ENCODE measurements at places on chromosomes 7 and 10. TPM values are rescaled to one million over a fixed set of nuclear protein-coding genes. Genes with fewer than 3 reads are reported as not detected.

- no peaks in the 10 kb centered on the region for H3K27me3 ChIP-seq
- no peak overlapping the region for H3K4me3 ChIP-seq
Measured at GRCh38 chr10:84166620-84167288, 6.8 kb upstream of the GPR15LG start.

DNA sequence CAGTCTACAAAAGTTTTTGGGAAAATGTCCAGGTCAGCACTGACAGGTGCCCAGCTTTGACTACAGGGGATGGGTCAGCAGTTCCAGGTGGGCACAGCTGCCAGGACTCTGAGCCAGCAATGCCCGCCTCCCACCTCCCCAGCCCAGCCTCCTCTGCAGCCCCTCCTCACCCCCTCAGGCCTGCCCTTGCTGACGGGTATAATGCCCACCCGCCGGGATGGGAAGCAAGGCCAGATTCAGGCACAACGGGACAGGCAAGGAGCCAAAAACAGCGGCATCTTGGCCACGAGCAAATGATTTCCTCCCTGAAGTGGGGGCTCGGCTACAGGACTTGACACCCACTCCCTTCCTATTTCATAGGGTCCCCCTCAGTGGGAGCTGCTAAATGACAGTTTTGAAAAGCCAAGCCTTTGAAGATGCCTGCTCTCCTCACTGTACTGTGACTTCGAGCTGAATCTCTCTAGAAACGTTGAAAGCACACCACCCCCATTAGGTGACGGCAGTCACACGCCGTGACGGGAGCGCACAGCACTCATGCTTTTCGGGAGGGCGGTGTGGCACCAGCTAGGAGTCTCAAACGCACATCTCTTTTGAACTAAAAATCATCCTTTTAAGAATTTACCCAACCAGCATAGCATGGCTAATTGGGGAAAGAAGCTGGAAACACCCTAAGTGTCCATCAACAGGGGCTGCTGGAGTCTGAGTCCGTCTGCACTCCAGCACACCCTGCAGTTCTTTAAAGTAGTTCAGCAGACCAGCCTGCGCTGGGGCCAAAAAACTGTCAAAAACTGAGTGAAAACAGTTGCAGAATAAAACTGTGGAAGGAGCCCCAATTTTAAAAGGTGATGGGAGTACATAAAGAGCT, 29.6 kb downstream of the MAD1L1 start:
- no peaks in the 10 kb centered on the region for H3K4me1 ChIP-seq
- H3K27ac ChIP-seq: no peak overlapping the region
- H3K4me3 ChIP-seq: no peak overlapping the region
- peaks cover 14% of the 10 kb centered on the region for H3K36me3 ChIP-seq

DNA sequence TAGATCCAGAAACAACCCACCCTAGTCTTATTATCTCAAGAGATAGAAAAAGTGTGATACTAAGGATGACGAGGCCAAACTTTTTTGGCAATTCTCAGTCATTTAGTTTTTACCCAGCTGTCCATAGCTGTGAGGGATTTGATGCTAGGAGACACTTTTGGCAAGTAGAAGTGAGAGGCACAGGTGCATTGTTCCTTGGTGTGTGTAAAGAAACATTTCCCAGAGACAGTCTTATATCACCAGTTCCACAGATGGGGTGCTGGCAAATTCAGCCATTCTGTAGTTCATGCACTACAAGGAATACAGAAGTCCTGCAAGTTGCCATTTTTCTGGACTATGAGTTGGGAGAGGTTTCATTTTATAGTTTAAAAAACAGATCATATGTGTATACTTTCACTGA, 403.3 kb upstream of the GHITM start:
- H3K27ac ChIP-seq: no peak overlapping the region
- H3K27me3 ChIP-seq: no peaks in the 10 kb centered on the region
- H3K4me1 ChIP-seq: no peaks in the 10 kb centered on the region
- no peak for DNase-seq

- H3K27me3 ChIP-seq: no peaks in the 10 kb centered on the region
- no peaks in the 10 kb centered on the region for H3K36me3 ChIP-seq
- H3K4me1 ChIP-seq: no peaks in the 10 kb centered on the region
Measured at GRCh38 chr7:116403265-116403664, 96.3 kb upstream of the CAV2 start.

DNA sequence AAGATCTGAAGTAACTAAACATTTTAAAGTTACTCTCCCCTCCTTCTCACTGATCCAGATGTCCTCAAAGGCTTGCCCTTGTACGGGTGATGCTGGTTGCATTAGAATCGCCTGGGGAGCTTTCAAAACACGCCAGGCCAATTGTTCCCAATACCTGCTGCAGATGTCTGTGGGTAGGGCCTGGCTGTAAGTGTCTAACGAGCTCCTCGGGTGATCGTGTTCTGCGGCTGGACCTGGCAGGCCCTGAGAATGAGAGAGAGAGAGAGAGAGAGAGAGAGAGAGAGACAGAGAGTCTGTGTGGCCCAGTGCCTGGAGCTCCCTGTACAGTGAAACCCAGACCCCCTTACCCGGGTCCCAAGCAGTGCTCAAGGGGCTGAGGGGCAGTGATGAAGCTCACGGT, 8.4 kb downstream of the COL13A1 start:
- H3K36me3 ChIP-seq: no peaks in the 10 kb centered on the region
- H3K4me1 ChIP-seq: no peaks in the 10 kb centered on the region
- no peaks in the 10 kb centered on the region for H3K27me3 ChIP-seq
- DNase-seq: no peak
- no peak overlapping the region for H3K27ac ChIP-seq

The SLC18A3 gene
- total RNA-seq: not detected

DNA sequence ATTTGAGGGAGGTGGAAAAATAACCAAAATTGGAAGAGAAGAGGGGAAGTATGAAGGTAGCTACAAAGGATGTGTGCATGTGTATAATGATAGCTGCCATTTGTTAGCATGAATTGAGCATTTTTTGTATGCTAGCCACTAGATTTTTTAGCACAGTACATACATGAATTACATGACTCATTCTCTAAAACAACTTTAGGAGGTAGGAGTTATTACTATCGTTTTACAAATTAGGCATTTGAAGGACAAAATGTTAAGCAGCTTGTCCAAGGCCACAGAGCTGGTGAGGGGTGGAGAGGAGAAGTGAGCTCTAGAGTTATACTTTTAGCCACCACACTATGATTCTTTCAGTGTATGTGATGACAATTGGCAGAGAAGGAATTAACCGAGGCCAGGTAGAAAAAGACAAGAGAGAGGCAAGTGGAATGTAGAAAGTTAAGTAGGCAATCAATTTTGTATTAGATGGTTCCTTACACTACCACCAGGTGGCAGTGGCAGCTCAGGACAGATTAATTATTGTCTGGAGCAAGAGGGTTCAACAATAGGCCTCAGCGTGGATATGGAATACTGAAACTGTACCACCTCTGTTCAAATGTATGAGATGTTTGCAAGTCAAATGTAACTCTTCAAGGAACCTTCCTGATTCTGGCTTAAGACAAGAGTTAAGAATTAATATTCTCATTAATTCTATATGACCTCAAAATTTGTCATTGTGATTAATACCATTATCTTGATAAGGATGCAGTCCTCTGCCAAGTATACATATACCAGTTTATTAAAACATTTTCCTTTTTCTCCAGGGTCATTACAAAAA, 128.0 kb downstream of the MBL2 start:
- no peak for DNase-seq
- H3K27ac ChIP-seq: no peak overlapping the region
- no peak overlapping the region for H3K4me3 ChIP-seq
- H3K36me3 ChIP-seq: no peaks in the 10 kb centered on the region

GRCh38 chr7:145339319-145339718, 503.5 kb upstream of the TPK1 start:
- no peaks in the 10 kb centered on the region for H3K27me3 ChIP-seq
- no peak overlapping the region for H3K27ac ChIP-seq
- H3K4me3 ChIP-seq: no peak overlapping the region
- DNase-seq: no peak

DNA sequence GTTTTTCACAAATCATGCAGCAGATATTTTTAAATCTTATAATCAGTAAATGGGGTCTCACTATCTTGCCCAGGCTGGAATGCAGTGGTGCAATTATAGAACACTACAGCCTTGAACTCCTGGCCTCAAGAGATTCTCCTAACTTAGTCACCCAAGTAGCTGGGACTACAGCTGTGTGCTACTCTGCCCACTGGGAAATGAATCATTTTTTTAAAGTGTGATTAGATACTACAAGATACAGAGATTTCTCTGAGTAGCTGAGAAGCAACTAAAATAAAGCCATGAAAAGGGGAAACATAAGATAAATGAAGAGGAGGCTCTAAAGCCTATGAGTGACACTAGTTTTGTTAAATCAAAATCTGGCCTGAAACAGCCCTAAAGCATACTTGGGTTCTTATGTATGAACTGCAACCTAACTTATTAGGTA, 119.7 kb downstream of the JMJD1C start:
- no peak overlapping the region for H3K27ac ChIP-seq
- no peaks in the 10 kb centered on the region for H3K36me3 ChIP-seq
- H3K4me1 ChIP-seq: no peaks in the 10 kb centered on the region

DNA sequence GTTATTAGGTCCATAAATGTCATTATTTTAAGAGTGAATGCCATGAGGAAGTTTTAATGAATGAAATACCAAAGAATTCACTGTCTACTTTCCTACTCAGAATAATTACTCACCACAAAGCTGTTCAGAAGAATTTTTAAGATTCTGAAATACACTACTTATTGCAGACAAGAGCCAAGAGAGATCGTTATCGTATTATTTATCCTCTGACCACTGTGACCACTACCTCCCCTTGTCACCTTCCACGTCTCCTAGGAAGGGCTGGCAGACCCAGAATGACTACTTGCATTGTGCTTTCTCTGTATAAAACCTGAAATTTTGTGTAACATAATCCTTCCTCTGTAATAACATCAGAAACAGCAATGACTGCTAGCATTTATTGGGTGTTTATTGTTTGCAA, 81.9 kb downstream of the ABCB5 start:
- no peak overlapping the region for H3K27ac ChIP-seq
- H3K4me1 ChIP-seq: no peaks in the 10 kb centered on the region
- no peaks in the 10 kb centered on the region for H3K27me3 ChIP-seq

- no peaks in the 10 kb centered on the region for H3K36me3 ChIP-seq
- DNase-seq: no peak
- H3K4me3 ChIP-seq: no peak overlapping the region
- peaks cover 5% of the 10 kb centered on the region for H3K27me3 ChIP-seq
Measured at GRCh38 chr10:117638664-117639200, 96.2 kb downstream of the EMX2 start.

The ITGA8 gene
- 3.2 TPM for total RNA-seq

DNA sequence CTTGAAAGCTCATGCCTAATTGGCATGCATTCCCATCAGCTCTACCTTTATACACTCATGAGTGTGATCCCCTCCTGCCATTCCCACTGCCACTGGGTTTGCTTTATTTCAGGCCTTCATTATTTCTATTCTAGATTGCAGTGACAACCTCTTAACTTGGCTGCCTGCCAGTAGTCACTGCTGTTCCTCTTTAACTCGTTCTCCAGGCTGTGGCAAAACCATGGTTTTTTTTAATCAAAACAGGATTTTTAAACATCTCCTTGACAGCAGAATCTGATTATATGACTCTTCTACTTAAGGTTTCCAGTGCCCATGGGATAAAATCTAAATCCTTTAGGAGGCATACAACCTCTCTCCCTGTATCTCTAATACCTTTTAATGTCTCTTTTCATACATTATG, 223.7 kb upstream of the PCDH15 start:
- H3K36me3 ChIP-seq: no peaks in the 10 kb centered on the region
- H3K27me3 ChIP-seq: no peaks in the 10 kb centered on the region
- H3K4me1 ChIP-seq: no peaks in the 10 kb centered on the region

- no peaks in the 10 kb centered on the region for H3K36me3 ChIP-seq
- no peak overlapping the region for H3K4me3 ChIP-seq
- no peak overlapping the region for H3K27ac ChIP-seq
- H3K27me3 ChIP-seq: no peaks in the 10 kb centered on the region
Measured at GRCh38 chr7:79820387-79820786, 314.2 kb upstream of the GNAI1 start.

- H3K27ac ChIP-seq: no peak overlapping the region
- no peak overlapping the region for H3K4me3 ChIP-seq
- DNase-seq: no peak
Measured at GRCh38 chr10:19946245-19946644, 130.0 kb downstream of the PLXDC2 start.
